ENCODE measurements at places on chromosomes 1 and 21.

DNA sequence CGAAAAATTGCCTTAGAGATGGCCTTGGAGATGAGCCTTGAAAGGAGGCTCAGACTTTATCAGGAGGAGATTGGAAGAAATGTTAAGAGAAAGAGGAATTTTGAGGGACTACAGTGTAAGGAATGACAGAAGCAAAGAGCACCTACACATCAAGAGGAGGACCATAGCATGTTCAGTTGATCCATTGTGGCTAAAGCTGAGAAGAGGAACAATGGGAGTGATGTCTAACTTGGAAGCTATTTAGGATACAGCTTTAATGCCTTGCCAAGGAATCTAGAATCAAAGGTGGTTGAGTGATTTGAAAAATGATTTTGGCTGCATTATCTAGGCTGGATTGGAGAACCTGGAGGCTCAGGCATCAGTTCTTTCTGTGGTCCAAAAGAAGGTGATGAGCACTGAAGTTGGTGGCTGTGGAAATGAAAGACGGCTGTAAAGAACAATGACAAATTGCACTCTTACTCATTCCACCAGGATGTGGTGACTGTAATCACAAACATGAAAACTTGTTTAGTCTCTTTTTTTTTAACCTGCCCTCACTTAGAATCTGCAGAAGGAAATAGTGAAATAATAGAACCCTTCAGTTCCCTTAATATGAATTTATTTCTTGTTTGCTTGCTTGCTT lies 11.3 kb downstream of the FAM20B start:
- peak; percentile 16 for DNase-seq

- DNase-seq = no peak
Measured at GRCh38 chr1:94093396-94093795, 27.6 kb downstream of the ABCA4 start.

DNA sequence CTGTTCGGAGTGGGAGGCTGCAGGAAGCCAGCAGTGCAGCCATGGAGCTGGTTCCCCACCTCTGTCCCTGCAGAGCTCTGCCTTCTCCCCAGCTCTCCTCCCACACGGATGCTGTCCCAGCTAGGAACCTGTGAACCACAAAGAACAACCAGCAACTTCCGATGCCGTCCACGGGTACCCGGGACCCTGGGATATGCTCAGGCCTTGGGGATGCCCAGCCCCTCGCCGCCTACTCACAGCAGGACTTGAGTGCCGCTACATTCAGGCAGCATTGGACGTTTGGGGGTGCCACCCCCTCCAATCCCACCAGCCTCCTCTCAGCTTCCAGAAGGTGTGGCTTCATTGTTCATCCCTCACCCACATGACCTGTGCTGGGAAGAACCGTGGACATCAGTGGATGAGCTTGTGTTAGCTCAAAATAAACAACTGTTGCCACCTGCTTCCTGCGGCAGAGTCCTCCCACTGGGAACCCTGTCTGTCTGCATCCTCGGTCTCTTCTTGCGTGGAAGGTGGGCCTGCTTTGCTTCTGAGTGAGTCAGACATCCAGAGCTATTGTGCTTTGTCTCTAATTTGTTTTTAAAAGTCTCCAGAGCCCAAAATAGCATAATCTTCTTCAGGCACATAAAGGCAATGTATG lies 20.1 kb upstream of the AJAP1 start:
- no peak for DNase-seq

- DNase-seq = no peak
Measured at GRCh38 chr21:45534636-45535331, 7.5 kb downstream of the SLC19A1 start.

Measured in CD4-positive, alpha-beta T cell treated with Interleukin-4 for 1 hour (primary cell).